ENCODE measurements at places on chromosomes 2 and 18. TPM values are rescaled to one million over a fixed set of nuclear protein-coding genes. Genes with fewer than 3 reads are reported as not detected.

The DUSP19 gene
- total RNA-seq: 0.50 TPM

The COL6A3 gene
- 1.3 TPM for total RNA-seq

The NPPC gene
- 0.34 TPM for total RNA-seq

The C18orf63 gene
- not detected for total RNA-seq

The PDE11A gene
- not detected for total RNA-seq

The TM4SF20 gene
- not detected for total RNA-seq

The LYPD6 gene
- not detected for total RNA-seq

The SKA1 gene
- total RNA-seq: 0.20 TPM

The LGALSL gene
- total RNA-seq: 0.31 TPM

The TMEM198 gene
- 0.91 TPM for total RNA-seq

Measured in CD4-positive, alpha-beta T cell (primary cell).